ENCODE measurements at places on chromosomes 2 and 18.

DNA sequence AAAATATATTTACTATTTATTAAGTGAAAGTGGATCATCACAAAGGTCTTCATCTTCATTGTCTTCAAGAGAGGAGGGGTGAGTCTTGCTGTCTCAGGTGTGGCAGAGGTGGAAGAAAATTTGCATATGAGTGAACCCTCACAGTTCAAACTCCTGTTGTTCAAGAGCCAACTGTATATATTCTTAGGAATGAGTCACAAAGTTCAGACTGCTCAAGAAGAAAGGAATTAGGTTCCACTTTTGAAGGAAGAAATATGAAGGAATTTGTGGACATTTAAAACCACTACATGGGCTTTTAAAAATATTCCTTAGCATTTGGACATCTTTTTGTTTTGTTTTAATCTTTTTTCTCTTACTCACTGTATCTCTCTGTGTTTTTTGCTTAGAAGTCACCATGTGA, 212.6 kb downstream of the INSIG2 start:
- no peak for DNase-seq

GRCh38 chr2:113182471-113183260, 8.9 kb downstream of the PSD4 start:
- no peak for DNase-seq

DNA sequence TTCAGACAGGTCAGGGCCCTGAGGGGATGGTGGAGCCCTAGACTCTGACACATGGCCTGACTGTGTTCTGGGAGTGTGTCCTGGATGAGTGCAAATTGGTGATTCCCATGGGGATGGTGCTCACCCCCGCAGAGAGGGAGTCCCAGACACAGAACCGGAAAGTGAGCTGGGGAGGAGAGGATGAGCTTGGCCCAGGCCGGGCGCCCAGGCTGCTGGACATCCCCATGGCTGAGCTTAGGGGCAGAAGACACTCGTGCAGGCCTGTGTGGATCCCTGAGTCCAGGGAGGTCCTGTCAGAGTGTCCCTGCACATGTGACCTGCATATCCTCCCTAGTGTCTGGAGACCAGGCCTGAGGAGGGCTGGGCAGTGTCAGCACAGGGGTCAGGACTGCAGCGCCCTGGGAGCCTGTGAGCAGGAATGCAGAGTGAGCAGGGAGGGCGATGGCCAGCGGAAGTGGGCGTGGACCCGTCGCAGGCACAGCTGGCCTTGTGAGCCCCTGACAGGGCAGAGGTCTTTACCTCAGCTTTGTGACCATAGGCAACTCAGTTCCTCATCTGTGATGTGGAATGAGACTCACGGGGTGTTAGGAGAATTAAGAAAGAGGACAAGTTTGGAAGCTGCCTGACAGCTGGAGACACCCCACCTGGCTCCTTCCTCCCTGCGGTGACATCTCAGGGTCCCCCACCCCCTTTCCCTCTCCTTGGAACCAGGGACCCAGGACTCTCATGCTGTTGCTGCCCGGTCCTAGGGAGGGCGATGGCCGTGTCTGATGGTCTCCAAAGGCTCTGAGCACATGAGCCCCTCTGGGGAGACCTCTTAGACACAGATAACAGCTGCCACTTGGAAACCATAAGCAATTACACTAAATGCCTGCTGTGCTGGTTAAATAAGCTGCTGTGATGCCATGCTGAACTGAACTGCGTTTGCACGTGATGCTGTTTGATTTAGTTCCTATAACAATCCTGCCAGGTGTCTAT, 62.6 kb upstream of the HS6ST1 start:
- DNase-seq = no peak

DNA sequence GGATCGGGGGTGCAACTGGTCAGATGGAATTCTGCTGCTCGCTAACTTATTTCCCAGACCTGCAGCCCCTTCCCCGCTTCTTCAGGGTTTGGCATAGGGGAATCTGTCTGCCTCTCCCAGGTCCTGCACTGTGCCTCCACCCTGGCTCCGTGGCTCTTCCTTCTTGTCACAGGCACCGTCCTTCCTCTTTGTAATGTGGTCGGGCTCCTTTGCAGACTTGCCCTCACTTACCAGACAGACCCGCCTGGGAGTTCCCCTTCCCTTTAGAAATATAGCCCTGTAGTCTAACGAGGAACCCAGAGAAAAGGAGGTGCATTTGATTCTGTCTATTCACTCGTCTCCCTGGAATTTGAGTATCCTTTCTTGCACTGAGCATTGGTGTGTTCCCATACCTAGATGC, 63.9 kb upstream of the PAX8 start:
- DNase-seq = no peak

- DNase-seq = no peak
These were observed 60.4 kb downstream of the WDSUB1 start for GRCh38 chr2:159226059-159226461.

Measured in stimulated activated CD4-positive, alpha-beta T cell treated with anti-CD3 and anti-CD28 coated beads, Interleukin-4, amount 100 ng/mL, for 48 hours (primary cell).